ENCODE measurements at places on chromosomes 11 and 22. TPM values are rescaled to one million over a fixed set of nuclear protein-coding genes. Genes with fewer than 3 reads are reported as not detected.

Gene GNAZ
- 48.7 TPM for polyA plus RNA-seq

Gene OR8G5
- polyA plus RNA-seq = not detected

Gene SHISAL1
- 22.9 TPM for polyA plus RNA-seq

Gene ABCG4
- polyA plus RNA-seq = 2.2 TPM

Gene BEST1
- 12.1 TPM for polyA plus RNA-seq

Gene CHRM1
- polyA plus RNA-seq = 18.8 TPM

Gene NXPE2
- polyA plus RNA-seq = not detected

Gene UBQLNL
- not detected for polyA plus RNA-seq

Gene CCDC116
- 0.24 TPM for polyA plus RNA-seq

Gene CBX7
- polyA plus RNA-seq = 46.8 TPM

Gene PGA5
- not detected for polyA plus RNA-seq

Gene HEPN1
- polyA plus RNA-seq = not detected

Gene CCDC87
- polyA plus RNA-seq = 1.2 TPM

Gene FGF19
- not detected for polyA plus RNA-seq
